ENCODE measurements at places on chromosomes 6 and 20. TPM values are rescaled to one million over a fixed set of nuclear protein-coding genes. Genes with fewer than 3 reads are reported as not detected.

Gene KCNK16
- not detected for total RNA-seq

Gene OR12D3
- total RNA-seq: not detected

Gene CST2
- total RNA-seq: not detected

Gene GPSM3
- 6.0 TPM for total RNA-seq

DNA sequence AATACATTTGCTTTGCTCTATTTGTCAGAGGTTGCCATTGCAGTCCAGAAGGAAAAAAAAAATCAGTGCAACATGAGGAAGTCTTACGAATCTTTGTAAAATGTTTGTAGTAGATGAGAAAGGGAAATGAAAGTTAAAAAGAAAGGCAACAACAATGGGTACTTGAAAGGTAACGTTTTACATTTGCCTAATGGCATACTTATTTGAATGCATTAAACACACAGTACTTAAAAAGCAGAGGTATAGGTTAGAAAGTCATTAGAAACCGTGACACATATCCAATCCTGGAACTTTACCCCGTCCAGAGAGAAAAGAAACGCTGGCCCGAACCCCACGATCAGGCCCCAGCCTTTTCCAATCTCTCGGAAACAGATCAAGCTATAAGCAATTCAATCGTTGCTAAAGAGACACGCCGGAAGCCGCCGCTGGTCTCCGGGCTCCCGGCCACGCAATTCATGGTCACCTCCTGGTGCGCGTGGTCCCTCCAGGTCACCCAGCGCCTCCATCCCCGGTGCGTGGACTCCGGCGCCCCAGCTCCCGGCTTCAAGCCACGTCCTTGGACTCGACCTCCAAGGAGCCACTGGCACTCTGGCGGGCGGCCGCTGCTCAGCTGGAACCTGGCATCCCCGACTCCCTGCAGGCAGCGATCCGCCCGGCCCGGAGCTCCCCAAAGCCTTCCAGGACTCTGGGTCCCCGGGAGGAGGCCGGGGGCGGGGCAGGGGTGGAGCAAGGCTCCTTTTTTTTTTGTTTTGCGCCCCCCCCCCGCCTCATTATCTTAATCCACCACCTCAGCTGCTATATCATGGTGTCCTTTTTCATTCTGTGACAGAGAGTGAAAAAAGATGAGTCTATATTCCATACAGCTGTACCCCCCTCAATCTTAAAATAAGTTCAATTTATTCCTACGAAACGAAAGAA is at the start of gene SLC18B1:
Gene SLC18B1, minus strand, starts transcription at position 687 of the 918 bp plus-strand sequence. Its CDS starts 181 bp downstream, at position 506.
- no peak for DNase-seq
- peaks cover 3% of the 10 kb centered on the region for H3K4me1 ChIP-seq
- peak within 1 kb of the TSS; percentile 69 for H3K4me3 ChIP-seq

DNA sequence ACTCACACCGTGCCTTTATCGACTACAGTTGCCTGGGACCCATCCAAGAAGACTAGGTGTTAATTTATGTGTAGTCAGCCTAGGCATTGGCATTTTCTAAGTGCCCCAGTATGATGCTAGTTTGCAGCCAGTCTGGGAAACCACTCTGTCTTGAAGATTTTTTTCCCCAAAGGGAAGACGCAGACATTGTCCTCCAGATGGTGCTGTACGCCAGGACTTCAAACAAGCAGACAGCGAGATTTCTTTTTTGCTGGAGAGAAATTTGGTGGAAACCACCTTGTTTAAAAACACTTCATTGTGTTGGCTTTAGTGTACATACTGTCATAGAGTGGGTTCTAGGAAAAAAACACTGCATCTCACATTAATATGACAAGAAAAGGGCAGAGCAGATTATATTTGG is 30.0 kb downstream of the ALDH5A1 start:
- H3K27ac ChIP-seq: no peak overlapping the region
- H3K27me3 ChIP-seq: no peaks in the 10 kb centered on the region
- no peaks in the 10 kb centered on the region for H3K4me1 ChIP-seq
- no peak for DNase-seq
- no peaks in the 10 kb centered on the region for H3K36me3 ChIP-seq

GRCh38 chr6:148440016-148440415 is 97.4 kb downstream of the SASH1 start:
- peaks cover 3% of the 10 kb centered on the region for H3K36me3 ChIP-seq
- H3K27me3 ChIP-seq: no peaks in the 10 kb centered on the region
- no peak overlapping the region for H3K27ac ChIP-seq
- no peak for DNase-seq
